ENCODE measurements at places on chromosomes 1 and 21. TPM values are rescaled to one million over a fixed set of nuclear protein-coding genes. Genes with fewer than 3 reads are reported as not detected.

GRCh38 chr1:23930861-23931490, 17.8 kb upstream of the CNR2 start:
- H3K4me1 ChIP-seq, result no peaks in the 10 kb centered on the region
- DNase-seq, result no peak
- H3K36me3 ChIP-seq, result no peaks in the 10 kb centered on the region
- H3K27ac ChIP-seq, result peak overlapping the region; percentile 92
- peak overlapping the region; percentile 14 for H3K4me3 ChIP-seq

GRCh38 chr1:20166051-20166450, 19.8 kb upstream of the UBXN10 start:
- H3K4me3 ChIP-seq, result no peak overlapping the region
- no peaks in the 10 kb centered on the region for H3K36me3 ChIP-seq
- no peak for DNase-seq
- no peak overlapping the region for H3K27ac ChIP-seq

DNA sequence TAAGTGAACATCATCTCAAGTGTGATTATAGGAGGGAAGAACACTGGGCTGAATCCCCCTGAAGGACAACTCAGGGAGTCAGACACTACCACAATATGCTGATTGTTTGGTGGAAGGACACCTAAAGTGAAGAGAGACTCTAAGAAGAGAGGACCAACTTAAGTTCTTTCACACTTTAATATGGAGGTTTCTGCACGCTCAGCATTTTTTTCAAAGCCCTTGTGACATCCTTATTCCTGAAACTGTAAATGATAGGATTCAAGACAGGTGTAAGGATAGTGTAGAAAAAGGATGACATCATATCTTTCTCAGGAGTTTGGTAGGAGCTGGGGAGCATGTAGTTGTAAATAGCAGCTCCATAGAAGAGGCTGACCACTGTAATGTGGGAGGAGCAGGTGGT, 4.8 kb downstream of the OR2T10 start:
- H3K36me3 ChIP-seq, result no peaks in the 10 kb centered on the region
- no peak overlapping the region for H3K4me3 ChIP-seq
- DNase-seq, result no peak
- H3K27ac ChIP-seq, result no peak overlapping the region
- no peaks in the 10 kb centered on the region for H3K4me1 ChIP-seq

DNA sequence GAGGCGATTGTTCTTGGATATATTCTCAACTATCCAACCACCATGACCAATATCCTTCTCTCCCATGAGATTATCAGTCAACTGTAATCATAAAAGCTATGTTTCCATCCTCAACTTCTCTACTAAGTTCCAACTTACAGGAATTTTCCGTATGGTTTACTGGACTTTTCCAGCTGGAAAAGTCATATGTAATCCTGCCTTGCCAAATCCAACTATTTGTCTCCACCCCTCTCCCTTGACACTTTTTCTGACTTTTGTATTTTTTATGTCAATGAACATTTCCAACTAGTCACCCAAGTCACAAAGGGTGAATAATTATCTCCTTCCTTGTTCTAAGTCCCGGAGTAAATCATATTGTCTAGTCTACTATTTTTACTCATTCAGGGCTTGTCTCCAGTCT, 293.1 kb downstream of the USP25 start:
- H3K36me3 ChIP-seq, result no peaks in the 10 kb centered on the region
- H3K27ac ChIP-seq, result no peak overlapping the region
- H3K27me3 ChIP-seq, result no peaks in the 10 kb centered on the region
- H3K4me1 ChIP-seq, result no peaks in the 10 kb centered on the region
- no peak overlapping the region for H3K4me3 ChIP-seq
- DNase-seq, result no peak

DNA sequence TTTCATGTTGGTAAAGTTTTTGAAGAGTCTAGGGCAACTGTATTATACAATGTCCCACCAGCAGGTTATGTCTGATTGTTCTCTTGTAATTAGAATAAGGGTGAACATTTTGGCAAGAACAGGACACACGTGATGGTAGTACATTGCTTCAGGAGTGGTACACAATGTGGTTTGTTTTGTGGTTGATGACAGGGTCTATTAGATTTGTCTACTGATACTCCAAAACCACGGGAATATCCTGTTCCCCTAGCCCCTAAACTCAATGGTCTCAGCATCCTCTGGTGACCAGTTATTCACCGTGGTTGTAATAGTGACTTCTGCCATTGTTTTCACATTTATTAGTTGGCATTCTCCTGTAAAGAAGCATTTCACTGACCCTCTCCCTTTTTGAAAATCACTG, 22.1 kb upstream of the ACTA1 start:
- DNase-seq, result no peak
- no peak overlapping the region for H3K4me3 ChIP-seq
- H3K27me3 ChIP-seq, result no peaks in the 10 kb centered on the region
- no peaks in the 10 kb centered on the region for H3K4me1 ChIP-seq
- H3K27ac ChIP-seq, result no peak overlapping the region

DNA sequence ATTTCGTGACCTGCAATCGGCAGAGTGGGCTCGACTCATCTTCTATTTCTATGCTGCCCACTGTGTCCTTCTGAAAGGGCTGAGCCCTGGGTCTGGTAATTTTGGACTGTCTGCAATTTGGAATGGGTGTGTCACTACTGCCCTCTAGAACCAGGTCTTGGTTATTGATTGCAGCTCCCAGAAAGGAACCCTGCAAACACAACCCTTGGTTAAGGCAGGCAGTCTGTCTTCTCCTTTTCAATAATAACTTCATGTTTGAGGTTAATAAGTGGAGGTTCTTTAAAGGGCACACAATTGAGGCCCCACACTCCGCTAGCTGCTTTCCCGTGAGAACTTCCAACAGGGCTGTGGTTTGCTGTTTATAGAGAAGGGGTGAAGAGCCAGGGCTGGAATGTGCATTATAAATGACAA, 79.9 kb upstream of the LYST start:
- no peaks in the 10 kb centered on the region for H3K27me3 ChIP-seq
- no peaks in the 10 kb centered on the region for H3K36me3 ChIP-seq
- H3K4me3 ChIP-seq, result no peak overlapping the region
- no peak for DNase-seq
- H3K27ac ChIP-seq, result no peak overlapping the region
- no peaks in the 10 kb centered on the region for H3K4me1 ChIP-seq

DNA sequence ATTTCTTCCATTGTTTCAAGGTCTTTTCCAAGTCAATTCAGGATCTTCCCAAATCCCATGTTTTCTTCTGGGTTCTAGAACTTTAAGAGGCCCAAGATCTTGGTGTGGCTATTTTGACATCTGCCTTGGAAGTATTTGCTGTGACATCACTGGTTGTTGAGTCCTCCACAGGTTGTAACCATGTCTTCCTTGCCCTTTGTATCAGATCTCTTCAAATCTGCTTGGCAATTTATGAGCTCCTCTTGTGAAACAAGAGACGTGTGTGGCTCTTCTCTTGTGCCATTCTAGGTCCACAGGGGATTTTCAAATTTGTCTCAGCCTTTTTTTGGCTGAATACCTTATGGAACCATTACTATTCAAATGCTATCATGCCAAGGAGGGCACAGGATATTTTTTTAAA, 60.3 kb upstream of the KCNK2 start:
- H3K27me3 ChIP-seq, result no peaks in the 10 kb centered on the region
- H3K36me3 ChIP-seq, result no peaks in the 10 kb centered on the region
- H3K4me3 ChIP-seq, result no peak overlapping the region
- H3K27ac ChIP-seq, result no peak overlapping the region

- H3K4me1 ChIP-seq, result no peaks in the 10 kb centered on the region
- no peak overlapping the region for H3K4me3 ChIP-seq
- H3K27me3 ChIP-seq, result no peaks in the 10 kb centered on the region
- no peaks in the 10 kb centered on the region for H3K36me3 ChIP-seq
- H3K27ac ChIP-seq, result no peak overlapping the region
These were observed 6.0 kb upstream of the KCNA2 start for GRCh38 chr1:110612060-110612745.

DNA sequence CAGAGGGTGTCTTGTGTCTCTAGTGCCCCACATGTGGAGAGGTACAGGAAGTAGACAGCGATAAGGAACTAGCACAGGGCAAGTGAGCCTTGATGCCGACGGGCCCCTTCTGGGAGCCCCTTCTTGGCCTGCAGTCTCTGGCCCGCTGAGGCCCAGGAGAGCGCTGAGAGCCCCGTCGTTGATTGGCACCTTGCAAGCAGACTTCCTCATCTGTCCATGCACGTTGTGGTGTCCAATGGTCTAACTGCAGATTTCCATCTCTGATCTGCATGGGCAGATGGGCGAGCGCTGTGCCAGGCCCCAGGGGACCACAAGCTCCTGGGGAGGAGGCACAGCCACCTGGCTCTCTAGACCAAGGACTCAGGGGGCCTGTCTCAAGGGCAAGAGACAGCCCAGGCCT, 32.4 kb downstream of the PLEKHA6 start:
- H3K27me3 ChIP-seq, result no peaks in the 10 kb centered on the region
- H3K4me1 ChIP-seq, result no peaks in the 10 kb centered on the region
- no peaks in the 10 kb centered on the region for H3K36me3 ChIP-seq

- peak; percentile 78 for DNase-seq
- no peaks in the 10 kb centered on the region for H3K36me3 ChIP-seq
These were observed 121.8 kb downstream of the HMGB4 start for GRCh38 chr1:33985656-33986055.

- DNase-seq, result peak; percentile 62
- H3K4me3 ChIP-seq, result no peak overlapping the region
- H3K36me3 ChIP-seq, result no peaks in the 10 kb centered on the region
These were observed 20.1 kb upstream of the COL18A1 start for GRCh38 chr21:45384656-45385548.

- H3K27ac ChIP-seq, result no peak overlapping the region
- DNase-seq, result no peak
- H3K4me3 ChIP-seq, result peak overlapping the region; percentile 26
- no peaks in the 10 kb centered on the region for H3K27me3 ChIP-seq
- H3K36me3 ChIP-seq, result no peaks in the 10 kb centered on the region
These were observed 49.8 kb downstream of the NFIA start for GRCh38 chr1:61132176-61132638.

DNA sequence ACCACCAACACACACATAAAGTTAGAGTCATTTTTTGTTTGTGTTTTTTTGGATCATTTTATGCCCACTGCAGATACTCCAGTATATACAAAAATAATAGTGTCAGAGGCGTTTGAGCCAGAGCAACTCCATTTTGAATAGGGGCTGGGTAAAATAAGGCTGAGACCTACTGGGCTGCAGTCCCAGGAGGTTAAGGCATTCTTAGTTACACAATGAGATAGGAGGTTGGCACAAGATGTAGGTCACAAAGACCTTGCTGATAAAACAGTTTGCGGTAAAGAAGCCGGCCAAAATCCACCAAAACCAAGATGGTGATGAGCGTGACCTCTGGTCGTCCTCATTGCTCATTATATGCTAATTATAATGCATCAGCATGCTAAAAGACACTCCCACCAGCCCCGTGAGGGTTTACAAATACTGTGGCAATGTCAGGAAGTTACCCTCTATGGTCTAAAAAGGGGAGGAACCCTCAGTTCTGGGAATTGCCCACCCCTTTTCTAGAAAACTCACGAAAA, 40.6 kb downstream of the GJA5 start:
- H3K4me3 ChIP-seq, result no peak overlapping the region
- no peaks in the 10 kb centered on the region for H3K27me3 ChIP-seq
- H3K36me3 ChIP-seq, result no peaks in the 10 kb centered on the region
- H3K27ac ChIP-seq, result no peak overlapping the region
- DNase-seq, result no peak

- no peaks in the 10 kb centered on the region for H3K36me3 ChIP-seq
- H3K27ac ChIP-seq, result no peak overlapping the region
- H3K27me3 ChIP-seq, result no peaks in the 10 kb centered on the region
- peak; percentile 56 for DNase-seq
These were observed 171.6 kb upstream of the EDN2 start for GRCh38 chr1:41656068-41656467.

- DNase-seq, result no peak
- no peak overlapping the region for H3K4me3 ChIP-seq
- H3K27ac ChIP-seq, result no peak overlapping the region
These were observed 45.9 kb downstream of the HHAT start for GRCh38 chr1:210374600-210374953.

- no peaks in the 10 kb centered on the region for H3K36me3 ChIP-seq
- peak overlapping the region; percentile 2 for H3K27ac ChIP-seq
- no peaks in the 10 kb centered on the region for H3K4me1 ChIP-seq
- DNase-seq, result no peak
- peak overlapping the region; percentile 78 for H3K4me3 ChIP-seq
- no peaks in the 10 kb centered on the region for H3K27me3 ChIP-seq
These were observed 405 bp upstream of the UHMK1 start for GRCh38 chr1:162497104-162497722.

DNA sequence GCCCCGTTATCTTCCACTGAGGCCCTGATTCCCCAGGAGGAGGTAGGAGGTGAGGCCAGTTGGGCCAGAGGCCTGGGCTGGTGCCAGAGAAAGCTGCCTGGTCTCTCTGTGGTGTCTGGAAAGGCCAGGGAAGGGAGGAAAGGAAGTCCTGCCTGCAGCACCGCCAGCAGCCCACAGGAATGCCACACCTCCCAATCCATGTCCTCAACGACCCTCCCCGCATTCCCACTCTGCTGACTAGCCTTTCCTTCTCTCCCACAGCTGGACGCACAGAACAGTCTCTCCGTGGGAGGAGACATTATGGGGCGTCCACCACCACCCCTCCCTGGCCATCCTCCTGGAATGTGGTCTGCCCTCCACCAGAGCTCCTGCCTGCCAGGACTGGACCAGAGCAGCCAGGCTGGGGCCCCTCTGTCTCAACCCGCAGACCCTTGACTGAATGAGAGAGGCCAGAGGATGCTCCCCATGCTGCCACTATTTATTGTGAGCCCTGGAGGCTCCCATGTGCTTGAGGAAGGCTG, 18.0 kb downstream of the CSF1 start:
- H3K36me3 ChIP-seq, result peaks cover 9% of the 10 kb centered on the region
- DNase-seq, result peak; percentile 73
- no peak overlapping the region for H3K27ac ChIP-seq
- no peak overlapping the region for H3K4me3 ChIP-seq
- H3K27me3 ChIP-seq, result no peaks in the 10 kb centered on the region
- no peaks in the 10 kb centered on the region for H3K4me1 ChIP-seq

DNA sequence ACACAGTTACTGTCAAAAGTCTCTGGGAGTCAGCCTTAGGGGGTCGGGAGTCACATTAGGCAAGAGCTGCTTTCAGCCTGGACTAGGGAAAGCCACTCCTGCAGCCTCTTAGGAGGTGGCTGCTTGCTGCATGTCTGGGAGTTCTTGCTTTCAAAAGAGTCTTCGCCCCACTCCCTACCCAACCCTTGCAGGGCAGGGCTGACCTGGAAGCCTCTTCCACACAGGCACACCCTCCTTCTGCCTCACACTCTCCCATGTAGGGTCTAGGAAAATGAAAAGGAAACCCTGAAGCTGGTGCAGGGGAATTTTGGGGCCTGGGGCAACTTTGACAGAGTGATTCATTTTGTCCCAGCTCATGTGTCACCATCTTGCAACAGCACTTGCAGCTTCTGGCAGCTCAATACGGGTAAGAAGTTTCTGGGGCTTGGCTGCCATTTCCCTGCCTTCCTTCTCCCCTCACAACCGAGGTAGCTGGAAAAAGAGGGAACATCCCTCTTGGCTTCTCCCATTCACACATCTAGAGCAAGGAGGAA, 37.3 kb downstream of the KCND3 start:
- no peak for DNase-seq
- H3K4me1 ChIP-seq, result no peaks in the 10 kb centered on the region
- no peaks in the 10 kb centered on the region for H3K36me3 ChIP-seq
- no peak overlapping the region for H3K27ac ChIP-seq

- H3K27ac ChIP-seq, result no peak overlapping the region
These were observed 275.2 kb upstream of the DPYD start for GRCh38 chr1:98196012-98196411.

Gene NES
- 5.5 TPM for polyA plus RNA-seq

Gene HCRTR1
- polyA plus RNA-seq, result not detected

Gene FCRL5
- 0.18 TPM for polyA plus RNA-seq

Gene ATF6
- 6.1 TPM for polyA plus RNA-seq

Gene SPRR3
- polyA plus RNA-seq, result 8.2 TPM

Gene PDZK1IP1
- 1.3 TPM for polyA plus RNA-seq

Gene VANGL2
- 0.26 TPM for polyA plus RNA-seq

All from aorta (tissue), 5 donors.